ENCODE measurements at places on chromosomes 12 and 14.

- H3K36me3 ChIP-seq, result no peaks in the 10 kb centered on the region
- no peak overlapping the region for H3K4me3 ChIP-seq
- H3K27me3 ChIP-seq, result no peaks in the 10 kb centered on the region
- no peak overlapping the region for H3K27ac ChIP-seq
These were observed 24.0 kb downstream of the BTBD7 start for GRCh38 chr14:93308686-93309345.

DNA sequence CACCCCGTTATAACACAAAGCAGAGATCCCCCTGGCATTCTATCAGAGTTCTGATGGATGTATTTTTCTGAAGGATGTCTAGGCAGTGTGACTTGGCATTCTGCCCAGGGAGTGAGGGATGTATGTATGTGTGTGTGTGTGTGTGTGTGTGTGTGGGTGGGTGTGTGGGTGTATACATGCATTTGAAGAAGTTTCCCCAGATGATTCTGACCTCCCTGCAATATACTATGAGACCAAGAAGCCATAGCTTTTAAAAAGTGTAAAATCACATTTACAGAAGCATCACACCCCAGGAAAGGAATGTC is 59.7 kb upstream of the NAP1L1 start:
- DNase-seq, result no peak
- H3K4me3 ChIP-seq, result no peak overlapping the region
- no peaks in the 10 kb centered on the region for H3K27me3 ChIP-seq
- H3K36me3 ChIP-seq, result no peaks in the 10 kb centered on the region
- H3K27ac ChIP-seq, result no peak overlapping the region

DNA sequence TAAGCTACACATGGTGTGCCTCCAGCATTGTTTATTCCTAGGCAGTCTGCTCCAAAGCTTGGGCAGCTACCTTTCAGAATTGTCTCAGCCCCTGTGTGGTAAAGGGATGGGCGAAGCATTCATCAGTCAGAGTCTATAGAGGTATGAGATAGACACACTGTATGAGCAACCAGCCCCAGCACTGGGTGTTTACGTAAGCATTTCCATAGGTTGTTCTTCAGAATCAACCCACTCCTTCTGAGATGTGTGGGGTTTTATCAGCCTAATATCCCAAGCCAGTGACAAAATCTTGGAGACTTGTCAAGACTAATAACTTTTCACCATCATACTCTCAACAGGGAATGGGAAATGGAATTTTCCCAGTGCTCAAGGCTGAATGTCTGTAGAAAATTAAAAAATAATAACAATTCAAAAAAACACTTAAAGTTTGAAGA is 98.2 kb downstream of the BTG1 start:
- H3K4me3 ChIP-seq, result no peak overlapping the region
- no peaks in the 10 kb centered on the region for H3K27me3 ChIP-seq
- DNase-seq, result no peak
- H3K36me3 ChIP-seq, result no peaks in the 10 kb centered on the region

DNA sequence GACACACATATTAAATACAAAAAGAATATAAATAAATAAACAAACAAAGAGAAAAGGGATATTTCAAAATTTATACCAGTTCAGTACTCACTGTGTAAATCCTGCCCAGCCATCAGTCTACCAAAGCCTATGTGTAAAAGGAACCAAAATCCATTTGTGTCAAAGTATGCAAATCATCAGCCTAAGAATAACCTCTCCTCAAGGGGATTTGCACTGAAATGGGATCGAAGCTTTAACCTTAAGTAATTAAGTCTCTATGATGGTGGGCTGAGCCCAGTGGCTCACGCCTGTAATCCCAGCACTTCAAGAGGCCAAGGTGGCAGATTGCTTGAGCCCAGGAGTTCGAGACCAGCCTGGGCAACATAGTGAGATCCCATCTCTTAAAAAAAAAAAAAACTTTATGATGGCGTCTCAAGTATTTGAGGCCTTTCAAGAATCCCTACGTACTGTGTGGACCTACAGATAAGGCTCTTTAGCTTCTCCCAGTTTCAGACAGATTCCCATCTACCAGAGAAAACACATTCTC is 57.8 kb upstream of the METAP2 start:
- H3K36me3 ChIP-seq, result no peaks in the 10 kb centered on the region
- no peak overlapping the region for H3K27ac ChIP-seq

- no peaks in the 10 kb centered on the region for H3K4me1 ChIP-seq
- H3K4me3 ChIP-seq, result no peak overlapping the region
- H3K27ac ChIP-seq, result no peak overlapping the region
- no peaks in the 10 kb centered on the region for H3K36me3 ChIP-seq
- H3K27me3 ChIP-seq, result no peaks in the 10 kb centered on the region
These were observed 29.0 kb downstream of the NRDE2 start for GRCh38 chr14:90302529-90303303.

- DNase-seq, result no peak
- H3K36me3 ChIP-seq, result no peaks in the 10 kb centered on the region
- H3K27ac ChIP-seq, result no peak overlapping the region
- H3K4me1 ChIP-seq, result no peaks in the 10 kb centered on the region
These were observed 8.0 kb downstream of the IL22 start for GRCh38 chr12:68245180-68246021.

DNA sequence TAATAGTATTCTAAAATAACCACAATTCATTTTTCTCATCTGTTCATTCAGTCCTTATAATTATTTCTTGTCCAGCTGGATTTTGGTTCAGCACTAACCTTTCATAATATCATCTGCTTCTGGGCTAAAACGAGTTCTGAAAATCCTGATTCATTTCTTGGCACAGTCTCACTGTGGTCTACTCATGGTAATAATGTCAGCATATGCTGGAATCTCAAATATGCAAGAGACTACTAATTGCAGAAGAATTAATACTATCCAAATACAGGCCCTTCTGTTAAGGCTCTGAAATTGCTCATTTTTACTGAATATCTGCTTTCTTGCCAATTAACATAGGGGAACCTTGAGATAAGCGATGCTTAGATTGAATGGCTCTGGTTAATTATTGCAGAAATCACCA is 597.1 kb downstream of the RPL10L start:
- no peak overlapping the region for H3K27ac ChIP-seq
- no peak overlapping the region for H3K4me3 ChIP-seq
- H3K27me3 ChIP-seq, result no peaks in the 10 kb centered on the region

DNA sequence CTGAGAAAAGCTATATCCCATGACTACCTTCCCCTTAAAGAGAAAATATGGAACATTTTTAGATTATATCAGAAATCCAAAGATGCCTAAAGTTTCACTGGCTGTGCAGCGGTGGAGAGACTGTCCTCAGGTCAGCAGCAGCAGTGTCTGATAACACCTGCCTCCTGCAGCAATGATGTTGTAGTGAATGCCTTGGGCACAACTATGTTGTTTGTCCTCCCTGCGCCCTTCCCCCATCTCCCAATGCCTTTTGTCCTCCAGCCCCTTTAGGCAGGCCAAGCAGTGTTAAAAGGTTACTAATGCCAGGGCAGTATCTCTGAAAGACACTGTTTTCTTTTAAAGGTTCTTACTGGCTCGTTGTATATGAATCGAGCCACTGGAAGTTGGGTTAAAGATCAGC is 13.2 kb downstream of the RTRAF start:
- H3K4me3 ChIP-seq, result no peak overlapping the region
- peaks cover 3% of the 10 kb centered on the region for H3K36me3 ChIP-seq
- no peak for DNase-seq
- H3K4me1 ChIP-seq, result peaks cover 11% of the 10 kb centered on the region
- H3K27me3 ChIP-seq, result no peaks in the 10 kb centered on the region

DNA sequence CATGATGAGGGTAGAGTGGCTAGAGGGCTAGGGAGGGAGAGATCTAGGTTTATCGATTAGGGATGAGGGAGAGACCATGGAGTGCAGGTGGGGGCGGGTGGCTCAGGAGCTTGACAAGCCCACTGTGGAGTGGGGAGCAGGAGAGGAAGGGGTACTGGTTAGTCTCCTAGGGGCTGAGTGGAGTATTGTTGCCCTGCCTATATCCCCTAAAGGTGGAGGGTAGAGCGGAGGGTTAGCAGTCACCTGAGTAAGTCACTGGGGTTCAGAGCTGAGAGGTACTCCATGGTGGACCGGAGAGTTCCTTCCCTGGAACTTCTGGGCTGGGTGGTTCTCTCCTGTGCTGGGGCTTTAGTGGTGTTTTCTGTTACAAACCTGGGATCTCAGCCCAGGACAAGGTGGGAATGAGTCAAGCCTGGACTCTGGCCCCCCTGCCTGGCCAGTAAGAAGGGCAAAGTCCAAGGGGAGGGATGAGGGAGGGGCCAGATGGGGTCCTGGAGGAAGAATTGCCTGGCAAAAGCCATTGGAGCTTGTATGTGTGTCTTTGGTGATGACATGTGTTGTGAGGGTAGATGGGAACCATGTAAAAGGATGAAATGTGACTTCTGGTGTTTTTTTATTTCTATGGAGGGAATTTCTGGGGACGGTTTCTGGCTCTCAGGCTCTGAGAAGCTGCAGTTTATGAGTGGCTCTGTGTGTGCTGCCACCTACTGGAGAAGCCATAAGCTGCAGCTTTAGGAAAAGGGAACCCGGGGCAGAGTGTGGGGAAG is at the start of gene CIDEB:
Gene CIDEB, minus strand, starts transcription at position 403 of the 767 bp plus-strand sequence. Its CDS starts 119 bp downstream, at position 284.
- peaks cover 21% of the 10 kb centered on the region for H3K4me1 ChIP-seq
- H3K27me3 ChIP-seq, result no peaks in the 10 kb centered on the region
- peak; percentile 87 for DNase-seq
- H3K4me3 ChIP-seq, result peak within 1 kb of the TSS; percentile 10

DNA sequence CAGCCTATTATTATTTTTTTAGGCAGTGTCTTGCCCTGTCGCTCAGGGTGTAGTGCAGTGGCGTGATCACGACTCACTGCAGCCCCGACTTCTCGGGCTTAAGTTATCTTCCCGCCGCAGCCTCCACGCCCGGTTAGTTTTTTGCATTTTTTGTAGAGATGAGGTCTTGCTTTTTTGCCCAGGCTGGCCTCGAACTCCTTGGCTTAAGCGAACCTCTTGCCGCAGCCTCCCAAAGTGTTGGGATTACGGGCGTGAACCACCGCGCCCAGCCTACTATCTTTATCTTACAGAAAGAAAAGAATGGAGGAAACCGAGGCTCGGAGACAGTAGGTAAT is 507 bp upstream of the PTPN11 start:
- H3K4me3 ChIP-seq, result peak overlapping the region; percentile 95
- peaks cover 8% of the 10 kb centered on the region for H3K4me1 ChIP-seq
- no peaks in the 10 kb centered on the region for H3K36me3 ChIP-seq
- DNase-seq, result no peak

DNA sequence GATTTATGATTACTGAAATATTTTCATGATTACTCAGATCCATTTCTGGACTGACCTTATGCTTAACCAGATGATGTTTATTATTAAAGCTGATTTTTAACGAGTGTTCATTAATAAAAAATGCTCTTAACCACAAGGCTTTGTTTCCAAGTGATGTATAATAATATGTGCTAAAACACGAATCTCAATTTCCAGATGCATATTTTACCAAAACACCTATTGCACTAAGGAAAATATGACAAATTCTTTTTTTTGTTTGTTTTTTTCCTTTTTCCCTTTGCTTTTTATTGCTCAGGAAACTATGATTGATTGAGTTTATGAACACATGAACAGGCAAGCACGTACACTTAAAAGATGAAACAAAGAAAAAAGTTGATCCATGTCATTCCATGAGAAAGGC is 16.9 kb upstream of the DUSP6 start:
- DNase-seq, result no peak
- H3K4me3 ChIP-seq, result no peak overlapping the region
- no peaks in the 10 kb centered on the region for H3K36me3 ChIP-seq
- peaks cover 69% of the 10 kb centered on the region for H3K4me1 ChIP-seq

GRCh38 chr12:13175499-13175898 is 21.0 kb upstream of the EMP1 start:
- no peak overlapping the region for H3K27ac ChIP-seq
- peaks cover 35% of the 10 kb centered on the region for H3K4me1 ChIP-seq
- no peak for DNase-seq
- H3K4me3 ChIP-seq, result no peak overlapping the region

DNA sequence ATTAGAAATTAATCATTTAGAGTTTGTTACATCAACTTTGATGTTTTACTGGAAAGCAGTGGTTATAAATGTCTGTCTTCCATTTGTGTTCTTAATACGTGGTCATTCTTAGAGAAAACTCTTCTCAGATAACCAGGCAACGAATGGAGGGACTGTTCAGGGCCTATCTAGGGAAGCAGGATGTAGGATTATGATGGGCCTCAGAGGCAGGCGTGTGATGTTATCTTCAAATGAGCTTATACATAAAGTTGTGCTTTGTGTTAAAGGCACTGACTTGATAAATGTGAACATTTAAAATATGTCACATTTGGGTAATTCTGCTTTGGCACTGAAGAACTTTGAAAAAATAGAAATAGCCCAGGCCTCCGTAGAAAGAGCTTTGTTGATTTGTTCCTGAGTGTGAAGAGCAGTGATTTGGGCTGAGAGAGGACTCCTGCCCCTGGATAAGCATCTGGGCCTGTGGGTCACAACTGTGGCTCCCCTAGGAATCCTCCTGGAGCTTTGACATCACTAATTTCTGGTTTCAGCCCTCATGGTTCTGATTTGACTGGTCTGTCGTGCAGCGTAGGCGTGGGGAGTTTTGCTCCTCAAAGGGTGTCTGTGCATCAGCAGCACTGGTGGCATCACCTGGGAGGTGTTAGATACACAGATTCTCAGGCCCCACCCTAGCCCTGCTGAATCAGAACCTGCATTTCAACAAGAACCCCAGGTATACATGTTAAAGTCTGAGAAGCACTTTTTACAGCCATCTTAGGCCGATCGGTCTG is 55.4 kb downstream of the SAMD4A start:
- no peaks in the 10 kb centered on the region for H3K36me3 ChIP-seq
- peak overlapping the region; percentile 54 for H3K27ac ChIP-seq

DNA sequence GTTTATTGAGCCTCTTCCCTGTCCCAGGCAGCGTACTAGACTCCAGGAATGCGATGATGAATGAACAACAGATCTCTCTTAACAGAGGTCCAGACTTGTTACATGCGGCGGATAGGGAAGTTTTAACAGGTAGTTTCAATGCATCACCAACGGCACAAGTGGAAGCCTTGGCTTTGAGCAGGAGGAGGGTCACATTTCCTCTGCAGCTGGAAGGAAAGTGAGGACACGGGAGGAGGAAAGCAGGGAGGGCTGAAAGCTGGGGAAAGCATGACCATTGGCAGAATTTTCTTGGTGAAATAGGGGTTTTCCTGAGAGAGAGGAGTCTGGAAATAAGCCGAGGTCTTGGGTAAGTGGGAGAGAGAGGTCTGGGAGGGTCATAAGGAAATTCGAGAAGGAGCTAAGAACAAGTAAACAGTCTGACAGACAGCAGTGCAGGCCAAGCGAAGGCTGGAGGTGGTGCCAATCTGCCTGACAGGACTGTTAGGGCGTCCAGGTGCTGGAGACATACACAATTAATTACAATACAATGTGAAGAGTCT is 15.4 kb downstream of the BHLHE41 start:
- H3K36me3 ChIP-seq, result no peaks in the 10 kb centered on the region
- peaks cover 14% of the 10 kb centered on the region for H3K4me1 ChIP-seq
- H3K27ac ChIP-seq, result no peak overlapping the region
- no peaks in the 10 kb centered on the region for H3K27me3 ChIP-seq
- H3K4me3 ChIP-seq, result no peak overlapping the region
- DNase-seq, result no peak

- H3K4me1 ChIP-seq, result no peaks in the 10 kb centered on the region
- DNase-seq, result no peak
- H3K27ac ChIP-seq, result no peak overlapping the region
- H3K4me3 ChIP-seq, result no peak overlapping the region
- H3K27me3 ChIP-seq, result no peaks in the 10 kb centered on the region
- H3K36me3 ChIP-seq, result no peaks in the 10 kb centered on the region
These were observed 17.5 kb downstream of the CINP start for GRCh38 chr14:102345232-102345631.
